ENCODE measurements at places on chromosomes 1 and 21. TPM values are rescaled to one million over a fixed set of nuclear protein-coding genes. Genes with fewer than 3 reads are reported as not detected.

- DNase-seq = no peak
Observed at GRCh38 chr1:14371771-14372497, 226.6 kb upstream of the KAZN start.

- DNase-seq = no peak
Observed at GRCh38 chr1:26820784-26821269, 5.7 kb upstream of the ZDHHC18 start.

- DNase-seq = no peak
Observed at GRCh38 chr1:103146166-103146565, 37.8 kb upstream of the COL11A1 start.

DNA sequence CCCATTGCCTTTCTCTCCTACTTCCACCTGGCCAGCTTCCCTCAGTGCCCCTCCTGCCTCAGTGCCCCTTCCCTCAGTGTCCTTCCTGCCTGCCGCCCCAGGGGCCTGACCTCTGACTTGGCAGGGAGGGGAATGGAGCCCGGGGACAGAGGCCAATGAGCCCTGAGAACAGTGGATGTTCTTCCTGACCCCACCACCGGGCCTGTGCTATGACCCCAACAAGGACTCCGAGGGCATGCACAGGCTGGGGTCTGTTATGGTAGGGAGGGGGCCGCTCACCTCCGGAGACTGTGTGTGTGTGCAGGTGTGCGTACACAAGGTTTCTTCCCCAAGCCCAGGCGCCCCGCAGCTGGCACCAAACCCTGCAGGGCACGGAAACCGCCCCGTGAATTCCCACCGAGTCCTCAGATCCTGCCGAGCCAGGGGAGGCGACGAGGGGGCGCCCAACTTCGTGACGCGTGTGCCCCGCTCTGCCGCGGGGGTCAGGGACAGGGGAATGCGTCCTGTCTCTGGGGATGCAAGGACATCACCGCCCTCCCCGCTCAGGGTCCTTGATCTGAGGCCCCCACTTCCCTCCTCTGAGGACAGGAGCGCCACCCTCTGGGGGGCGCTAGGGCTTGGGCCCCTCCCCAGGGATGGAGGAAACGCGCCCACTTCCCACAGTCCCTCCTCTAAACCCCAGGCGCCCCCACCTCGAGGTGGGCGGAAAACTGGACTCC is 766 bp downstream of the RAP1GAP start:
- no peak for DNase-seq

- DNase-seq = no peak
Observed at GRCh38 chr1:32619701-32620485, 30.5 kb downstream of the ZBTB8OS start.

GRCh38 chr1:116855773-116856201 is 53.9 kb upstream of the PTGFRN start:
- no peak for DNase-seq

GRCh38 chr1:25080294-25081209 is 150.5 kb upstream of the RUNX3 start:
- DNase-seq = no peak

GRCh38 chr1:107777664-107778047 is 187.3 kb downstream of the VAV3 start:
- no peak for DNase-seq

- no peak for DNase-seq
Observed at GRCh38 chr1:246271516-246271915, 235.6 kb downstream of the SMYD3 start.

GRCh38 chr21:28922368-28922767 is 70.3 kb downstream of the LTN1 start:
- DNase-seq = no peak

DNA sequence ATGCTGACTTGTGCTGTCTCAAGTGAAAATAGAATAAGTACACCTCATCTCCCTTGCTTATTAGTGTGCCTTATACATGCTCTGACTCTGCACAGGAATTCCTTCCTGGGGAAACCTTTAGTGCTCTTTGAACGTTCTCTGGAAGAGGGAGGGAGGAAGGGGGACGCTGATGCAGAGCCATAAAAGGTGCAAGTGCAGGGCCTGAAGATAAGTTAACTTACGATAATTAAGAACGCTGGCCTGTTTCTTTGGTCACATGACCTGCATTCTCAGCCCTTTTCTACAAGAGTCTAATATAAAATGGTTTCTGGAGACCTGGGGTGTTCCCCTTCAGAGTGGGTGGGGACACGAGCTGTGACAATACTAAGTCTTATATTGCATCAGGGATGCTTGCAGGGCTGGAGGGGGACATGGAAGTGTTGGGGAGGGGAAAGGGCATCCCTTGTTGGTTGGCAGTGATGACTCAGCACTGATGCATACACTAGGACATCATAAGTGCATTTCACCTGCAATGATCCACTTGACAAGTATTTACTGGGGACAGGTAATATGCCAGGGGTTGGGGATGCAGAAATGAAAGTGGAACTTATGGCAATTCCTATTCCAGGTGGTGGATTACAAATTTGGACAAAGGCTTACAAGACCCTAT is 26.3 kb upstream of the KIAA0040 start:
- no peak for DNase-seq

- DNase-seq = no peak
Observed at GRCh38 chr1:91916046-91916445, 30.1 kb upstream of the TGFBR3 start.

Gene LAPTM5
- total RNA-seq = 544 TPM

Gene GLIS1
- total RNA-seq = not detected

Gene S100A14
- 138 TPM for total RNA-seq

Gene FMO2
- 288 TPM for total RNA-seq

Gene KPRP
- not detected for total RNA-seq

Gene TINAGL1
- 64.5 TPM for total RNA-seq

Gene GATAD2B
- 50.2 TPM for total RNA-seq

Gene WASF2
- 159 TPM for total RNA-seq

Gene CR2
- total RNA-seq = 0.09 TPM

Gene CSF1
- total RNA-seq = 64.3 TPM

Data from lower lobe of right lung (tissue), 2 donors.